Tongue (tissue), 3 donors: ENCODE measurements at places on chromosomes 11 and 22. TPM values are rescaled to one million over a fixed set of nuclear protein-coding genes. Genes with fewer than 3 reads are reported as not detected.

Gene INPPL1
- total RNA-seq: 77.6 TPM

Gene KDM4D
- 0.62 TPM for total RNA-seq

Gene CHADL
- 5.9 TPM for total RNA-seq

Gene OR52L1
- total RNA-seq: not detected

Gene ZNF214
- 3.7 TPM for total RNA-seq

Gene GGTLC2
- total RNA-seq: not detected

Gene ANKRD13D
- 36.9 TPM for total RNA-seq

Gene HBB
- 162 TPM for total RNA-seq

Gene TMPRSS5
- 0.92 TPM for total RNA-seq

Gene PLA2G3
- 0.51 TPM for total RNA-seq

Gene SELENOH
- total RNA-seq: 73.2 TPM

Gene MYOD1
- total RNA-seq: 31.8 TPM

Gene CSNK2A3
- 3.9 TPM for total RNA-seq

Gene KRTAP5-11
- not detected for total RNA-seq

Gene CBY1
- total RNA-seq: 15.2 TPM
